ENCODE measurements at places on chromosomes 2 and 18.

GRCh38 chr2:29063646-29064345 is 10.5 kb downstream of the PCARE start:
- no peak for DNase-seq

GRCh38 chr2:101420623-101421022 is 33.3 kb upstream of the CREG2 start:
- no peak for DNase-seq

DNA sequence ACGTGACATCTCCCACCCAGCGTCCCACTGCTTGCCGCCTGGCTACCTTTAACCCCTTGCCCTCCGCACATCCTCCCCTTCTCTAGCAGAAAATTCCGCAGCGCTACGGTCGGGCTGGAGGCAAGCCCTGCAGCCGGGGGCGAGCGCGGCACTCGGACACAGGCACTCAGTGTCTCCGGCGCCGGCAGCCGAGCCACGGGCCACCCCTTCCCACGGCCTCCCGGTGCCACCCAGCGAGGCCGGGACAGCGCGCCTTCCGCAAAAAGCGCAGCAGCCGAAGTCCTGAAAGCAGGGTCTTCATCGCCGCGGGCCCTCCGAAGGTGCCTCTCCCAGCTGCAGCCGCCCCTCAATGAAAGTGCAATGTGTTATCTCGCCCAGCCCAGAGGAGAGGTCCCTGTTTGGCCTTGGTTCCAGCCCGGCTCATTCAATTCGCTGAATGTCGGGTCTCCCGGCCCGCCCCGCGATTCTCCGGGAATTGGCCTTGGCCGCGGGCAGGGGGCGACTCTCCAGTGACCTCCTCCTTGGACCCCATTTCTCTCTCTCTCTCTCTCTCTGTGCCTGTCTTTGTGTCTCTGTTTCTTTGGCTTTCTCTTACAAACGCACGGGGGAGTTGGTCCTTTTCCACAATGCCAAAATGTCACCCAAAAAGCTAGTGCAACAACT is 1.1 kb downstream of the DLGAP1 start:
- no peak for DNase-seq

GRCh38 chr2:23901966-23902846 is 24.7 kb downstream of the ATAD2B start:
- DNase-seq = no peak

- no peak for DNase-seq
Measured at GRCh38 chr18:66264130-66264529, 339.8 kb downstream of the CDH19 start.

DNA sequence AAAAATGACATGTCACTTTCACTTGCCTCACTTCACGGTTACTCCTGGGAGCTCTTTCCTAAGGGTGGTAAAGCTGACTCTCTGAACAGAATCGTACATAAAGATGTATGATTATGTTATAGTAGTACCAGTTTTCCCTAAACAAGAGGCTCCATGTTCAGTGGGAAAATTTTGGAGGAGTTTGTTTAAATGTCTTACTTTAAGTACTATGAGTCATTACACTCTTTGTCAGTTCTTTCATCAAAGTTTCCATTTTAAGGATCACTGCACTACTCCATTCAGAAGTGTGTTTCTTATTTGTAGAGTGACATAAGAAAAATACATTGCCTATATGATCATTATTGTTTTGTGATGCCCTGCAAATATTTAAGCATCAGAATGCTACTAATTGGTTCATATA is 121.1 kb upstream of the FIGN start:
- DNase-seq = no peak

DNA sequence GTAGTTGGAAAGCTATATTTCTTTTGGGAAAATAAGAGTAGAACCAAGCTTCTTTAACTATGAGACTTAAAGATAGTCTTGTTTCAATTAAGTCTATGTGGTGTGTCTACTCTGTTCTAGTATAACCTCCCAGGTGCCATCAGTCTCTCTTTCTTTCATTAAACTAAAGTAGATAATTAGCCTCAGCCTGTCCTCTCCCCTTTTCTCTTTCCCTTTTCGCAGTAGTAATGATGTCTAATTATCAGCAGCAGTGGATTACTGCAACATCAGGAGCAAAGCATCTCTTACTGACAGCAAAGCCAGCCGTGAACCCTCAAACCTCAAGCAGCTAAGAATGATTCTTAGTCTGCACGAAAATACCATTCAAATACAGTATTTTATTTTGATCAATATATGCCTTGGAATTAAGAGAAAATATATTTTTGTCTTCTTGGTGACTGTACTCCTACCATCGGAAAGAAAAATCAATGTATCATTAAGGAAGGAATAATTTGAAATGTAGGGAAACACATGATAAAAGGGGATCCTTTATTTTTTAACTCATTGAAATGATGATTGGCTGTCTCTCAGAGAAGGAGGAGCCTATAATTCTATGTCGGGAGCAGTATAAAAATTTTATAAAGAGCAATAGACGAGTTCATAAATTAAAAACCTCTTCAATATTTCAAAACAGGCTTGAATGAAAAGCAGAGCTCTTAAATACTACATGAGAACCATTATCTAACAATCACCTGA is 4.5 kb downstream of the NOL4 start:
- no peak for DNase-seq

- no peak for DNase-seq
Measured at GRCh38 chr2:132632000-132632649, 37.9 kb downstream of the LYPD1 start.

GRCh38 chr2:65382776-65383357 is 49.5 kb downstream of the SPRED2 start:
- DNase-seq = peak; percentile 91

DNA sequence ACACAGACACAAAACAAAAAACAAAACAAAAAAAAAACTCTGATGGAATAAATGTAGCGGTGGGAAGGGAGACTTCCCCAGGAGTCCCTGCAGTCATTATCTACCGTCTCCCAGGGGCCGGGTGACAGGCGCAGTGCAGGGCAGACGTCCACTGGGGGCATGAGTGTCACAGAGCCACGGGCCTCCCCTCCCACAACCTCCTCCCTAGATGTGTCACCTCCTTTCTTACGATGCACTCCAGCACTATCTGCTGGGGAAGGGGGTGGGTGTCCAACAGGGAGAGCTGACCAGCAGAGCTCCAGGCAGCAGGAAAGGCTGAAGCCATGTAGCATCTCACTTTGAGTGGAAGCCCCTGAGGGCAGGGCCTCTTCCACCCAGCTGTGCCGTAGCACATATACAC is 84.5 kb downstream of the LONRF2 start:
- DNase-seq = no peak

DNA sequence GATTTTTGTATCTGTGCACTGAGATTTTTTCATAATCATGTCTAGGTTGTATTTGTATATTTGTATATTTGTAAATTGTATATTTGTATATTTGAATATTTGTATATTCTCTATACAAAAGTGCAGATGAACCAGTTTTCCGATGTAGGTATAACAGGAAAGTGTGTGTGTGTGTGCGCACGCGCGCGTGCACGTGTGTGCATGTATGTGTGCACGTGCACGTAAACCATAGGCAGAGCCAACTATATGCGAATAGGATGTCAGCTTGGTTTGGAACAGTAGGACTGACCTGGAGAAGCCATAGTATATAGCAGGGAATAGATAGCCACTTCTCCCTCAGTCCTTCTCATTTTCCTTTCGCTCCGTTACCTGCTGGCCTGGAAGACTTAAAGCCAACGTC is 565.8 kb downstream of the XIRP2 start:
- DNase-seq = no peak

- no peak for DNase-seq
Measured at GRCh38 chr2:56382466-56382865, 198.7 kb downstream of the CCDC85A start.

Data from ascending aorta (tissue), 2 donors.